ENCODE measurements at places on chromosomes 12 and 14. TPM values are rescaled to one million over a fixed set of nuclear protein-coding genes. Genes with fewer than 3 reads are reported as not detected.
A peak's percentile ranks its signal among the peaks of the same experiment; 100 is the strongest.

Gene LPAR5
- polyA plus RNA-seq: 2.4 TPM

Gene ADAM21
- 0.40 TPM for polyA plus RNA-seq

Gene BMAL2
- 1.2 TPM for polyA plus RNA-seq

Gene OTUB2
- polyA plus RNA-seq: 0.67 TPM

Gene SLC39A2
- not detected for polyA plus RNA-seq

Gene AHNAK2
- 31.8 TPM for polyA plus RNA-seq

DNA sequence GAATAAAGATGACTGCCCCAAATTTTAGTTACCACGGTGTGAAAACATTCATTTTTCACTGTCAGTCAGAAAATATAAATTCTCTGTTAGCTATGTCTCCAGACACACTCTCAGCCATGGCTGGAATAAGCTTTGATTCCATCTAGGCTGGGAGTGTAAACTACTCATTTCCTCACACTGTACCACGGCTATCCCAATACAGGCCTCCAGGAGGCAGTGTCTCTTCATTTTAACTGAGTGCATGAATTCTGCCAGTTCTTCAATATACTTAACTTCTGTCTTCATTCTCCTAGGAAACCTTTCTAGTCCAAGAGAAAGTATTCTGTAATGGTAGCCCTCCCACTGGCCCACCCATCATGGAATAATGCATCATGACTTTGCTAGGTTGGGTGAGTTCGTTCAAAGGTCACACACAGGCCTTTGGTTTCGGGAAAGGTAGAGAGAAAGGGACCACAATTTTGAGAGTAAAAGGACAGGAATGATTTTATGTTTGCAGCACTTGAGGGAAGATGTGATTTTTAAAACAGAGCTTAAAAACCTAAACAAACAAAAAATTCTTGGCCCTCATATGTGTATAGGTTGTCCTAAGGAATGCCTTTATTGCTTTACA is 381.1 kb downstream of the SEC23A start:
- DNase-seq: peak; percentile 37

DNA sequence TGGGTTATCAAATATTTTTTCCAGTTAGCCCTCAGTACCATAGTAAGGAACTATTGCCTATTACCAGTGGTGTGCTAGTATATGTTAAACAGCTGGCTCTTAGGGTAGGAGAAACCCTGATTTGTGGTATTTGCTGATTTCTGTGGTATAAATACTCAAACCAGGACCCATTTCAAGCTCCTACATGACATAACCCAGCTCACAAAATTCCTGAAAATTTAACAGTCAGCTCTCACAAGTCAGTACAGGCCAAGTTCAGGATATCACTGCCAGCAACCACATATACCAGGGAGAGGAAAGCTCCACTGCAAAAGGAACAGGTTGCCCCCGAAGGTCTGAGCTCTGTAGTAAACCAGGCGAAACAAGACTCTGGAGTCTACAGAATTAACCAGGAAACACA is 315.3 kb downstream of the NOVA1 start:
- no peak for DNase-seq

DNA sequence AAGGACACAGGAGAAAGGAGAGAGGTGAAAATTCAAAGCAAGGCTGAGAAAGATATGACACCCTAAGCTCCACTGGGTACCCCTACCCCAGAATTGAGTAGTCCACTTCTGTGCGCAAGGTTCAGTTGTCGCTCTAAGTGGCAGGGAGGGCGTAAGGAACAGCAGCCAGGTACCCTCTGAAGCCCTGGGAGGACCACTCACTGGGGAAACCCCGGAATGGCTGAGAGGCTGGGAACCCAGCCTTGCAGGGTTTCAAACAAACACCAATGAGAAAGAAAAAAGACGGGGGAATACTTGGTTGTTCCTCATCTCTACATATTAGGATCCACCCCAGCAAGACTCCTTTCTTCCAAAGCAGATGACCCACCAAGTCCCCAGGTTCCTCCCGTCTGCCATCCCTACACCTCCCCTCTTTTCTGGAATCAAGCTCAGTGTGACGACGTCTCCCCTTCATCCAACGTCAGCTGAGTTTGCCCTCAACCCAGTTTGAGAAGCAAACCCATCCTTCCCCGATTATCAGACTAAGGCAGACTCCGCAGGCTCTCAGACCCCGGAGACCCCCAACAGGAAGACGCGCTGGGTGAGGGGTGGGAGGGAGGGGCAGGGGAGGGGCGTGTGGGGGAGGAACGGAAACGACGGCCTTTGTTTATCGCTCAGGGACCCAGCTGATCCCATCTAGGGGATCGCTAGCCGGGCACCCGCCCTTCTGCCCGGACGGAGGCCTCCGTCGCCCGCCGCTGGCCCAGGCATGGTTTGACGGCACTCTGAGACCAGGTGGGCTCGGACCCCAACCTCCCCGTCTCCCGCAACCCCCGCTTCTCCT is 795 bp downstream of the LMBR1L start:
- DNase-seq: peak; percentile 42

DNA sequence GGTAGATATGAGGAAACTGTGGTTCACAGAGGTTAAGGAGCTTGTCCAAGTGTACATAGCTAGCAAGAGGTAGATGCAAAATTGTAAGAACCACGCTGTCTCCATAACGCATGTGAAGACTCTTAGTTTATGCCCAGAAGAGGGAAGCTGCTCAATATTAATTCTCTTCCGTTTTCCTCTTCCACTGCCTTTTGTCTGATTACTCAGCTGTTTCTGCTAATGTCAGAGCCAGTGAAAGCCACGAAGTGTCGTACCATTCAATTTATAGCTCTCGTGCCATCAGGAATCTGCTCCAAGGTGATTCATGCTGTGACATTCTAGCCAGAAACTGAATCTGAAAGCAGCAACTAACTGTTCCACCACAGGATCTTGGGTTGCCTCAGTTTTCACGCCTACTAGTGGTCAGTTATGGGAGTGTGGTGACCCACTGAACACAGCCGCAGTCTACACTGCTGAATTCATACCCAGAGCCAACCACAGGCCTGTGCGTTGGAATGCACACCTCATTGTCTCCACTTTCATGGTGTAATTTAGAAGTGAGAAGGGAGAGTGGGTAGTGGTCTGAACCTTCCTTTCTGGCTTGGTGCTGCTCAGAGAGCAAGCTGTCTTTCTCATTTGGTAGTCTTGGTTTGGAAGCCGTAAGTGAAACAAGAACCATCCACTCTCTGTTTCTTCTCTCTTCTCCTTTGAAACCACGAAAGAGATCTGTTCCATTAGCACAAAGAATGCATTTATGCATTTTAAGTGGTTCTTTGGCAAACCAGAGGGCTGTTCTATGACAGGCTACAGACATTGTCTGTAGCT is 74.2 kb upstream of the NAP1L1 start:
- peak; percentile 9 for DNase-seq

DNA sequence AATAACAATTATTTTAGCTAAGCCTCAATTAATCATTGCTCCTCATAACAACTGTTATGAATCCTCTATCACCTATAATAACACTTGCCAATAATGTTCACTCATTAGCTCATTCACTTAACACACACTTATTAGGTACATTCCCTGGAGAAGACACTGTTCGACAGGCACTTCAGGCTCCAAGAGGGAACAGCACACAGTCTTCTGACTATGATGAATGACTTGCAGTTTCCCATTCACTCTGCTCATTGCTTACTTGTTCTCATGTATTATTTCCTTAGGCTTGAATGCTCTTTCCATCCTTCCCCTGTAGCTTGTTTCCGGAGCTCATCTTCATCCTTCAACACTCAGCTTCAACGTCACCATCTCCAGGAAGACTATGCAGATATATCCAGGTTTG is 437.3 kb downstream of the TMEM132D start:
- no peak for DNase-seq

GRCh38 chr14:55458800-55459515 is 18.5 kb upstream of the TBPL2 start:
- no peak for DNase-seq

GRCh38 chr14:49303946-49304516 is 282.1 kb downstream of the RPS29 start:
- peak; percentile 28 for DNase-seq

GRCh38 chr12:3048540-3048939 is 28.6 kb upstream of the TSPAN9 start:
- DNase-seq: no peak

GRCh38 chr12:65121956-65122469 is 908 bp upstream of the WIF1 start:
- DNase-seq: no peak

GRCh38 chr12:125245581-125246557 is 180.6 kb downstream of the AACS start:
- no peak for DNase-seq

- DNase-seq: no peak
Observed at GRCh38 chr14:96629082-96629481, 126.9 kb downstream of the PAPOLA start.

DNA sequence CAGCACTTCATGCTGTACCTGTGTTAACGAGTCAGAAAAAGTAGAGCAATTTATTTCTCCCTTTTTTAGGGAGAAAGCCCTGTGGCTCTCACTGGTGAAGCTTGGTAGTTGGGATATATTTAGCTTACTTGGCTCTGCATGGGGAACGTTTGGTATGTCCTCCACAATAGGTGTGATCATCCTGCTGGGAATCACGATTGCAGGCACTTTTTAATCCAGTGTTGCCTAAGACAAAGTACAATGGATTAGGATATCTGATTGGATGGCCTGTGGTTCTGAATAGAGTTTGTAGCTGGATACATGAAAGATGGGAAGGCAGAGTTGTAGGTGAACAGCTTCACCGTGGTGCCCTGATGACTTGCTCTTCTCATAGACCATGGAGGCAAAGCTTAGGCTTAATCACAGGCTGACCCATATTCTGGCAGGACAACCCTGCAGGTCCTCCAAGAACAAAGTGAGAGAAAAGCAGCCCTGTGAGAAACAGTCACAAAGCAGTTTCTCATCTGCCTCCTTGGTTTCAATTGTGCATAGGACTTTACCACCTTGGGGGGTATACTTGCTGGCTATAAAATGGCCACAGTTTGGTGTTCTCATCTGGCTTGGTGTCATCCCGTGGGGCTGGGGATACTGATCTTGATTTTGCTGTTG is 7.5 kb downstream of the RESF1 start:
- no peak for DNase-seq

DNA sequence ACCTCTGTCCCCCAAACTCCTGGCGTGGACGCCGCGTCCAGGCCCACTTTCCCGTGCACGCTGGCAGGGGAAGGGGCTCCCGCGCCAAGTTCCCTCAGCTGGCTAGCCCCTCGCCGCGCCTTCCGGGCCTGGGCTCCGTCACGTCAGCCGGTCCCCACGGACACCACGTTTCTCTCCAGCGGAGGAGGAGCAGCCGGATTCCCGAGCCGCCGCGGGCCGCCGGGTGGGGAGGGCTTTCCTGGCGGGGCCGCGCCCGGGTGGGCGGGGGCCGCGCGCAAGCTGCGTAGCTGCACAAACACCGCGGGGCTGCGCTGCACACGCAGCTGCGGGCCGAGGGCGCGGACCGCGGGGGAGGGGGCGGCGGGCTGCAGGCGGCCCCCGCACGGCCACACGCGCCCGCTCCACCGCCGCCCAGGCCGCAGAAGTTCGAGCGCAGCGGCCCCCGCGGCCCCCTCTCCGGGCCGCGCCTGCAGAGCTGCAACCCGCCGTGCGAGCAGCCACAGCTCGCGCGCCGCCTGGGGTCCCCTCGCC is 45.1 kb upstream of the PNMA1 start:
- DNase-seq: peak; percentile 89

GRCh38 chr12:121911824-121912585 is 6.4 kb upstream of the CFAP251 start:
- no peak for DNase-seq

DNA sequence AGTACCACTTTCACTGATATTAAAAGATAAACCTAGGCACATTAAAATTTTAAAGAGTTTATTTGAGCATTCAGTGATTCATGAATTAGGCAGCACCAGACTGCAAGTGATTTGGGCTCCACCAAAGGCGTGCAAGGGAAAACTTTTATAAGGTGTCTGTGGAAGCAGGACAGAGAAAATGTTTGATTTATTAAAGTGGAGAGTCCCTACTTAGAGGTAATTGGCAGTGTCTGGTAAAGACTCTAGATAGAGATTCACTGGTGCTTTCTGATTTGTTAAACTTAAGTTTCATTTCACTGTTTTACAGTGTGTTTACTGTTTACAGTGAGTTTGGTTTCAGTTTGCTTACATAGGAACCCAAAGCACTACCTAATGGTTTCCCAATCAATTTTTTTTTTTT is 72.8 kb downstream of the ANKS1B start:
- no peak for DNase-seq

DNA sequence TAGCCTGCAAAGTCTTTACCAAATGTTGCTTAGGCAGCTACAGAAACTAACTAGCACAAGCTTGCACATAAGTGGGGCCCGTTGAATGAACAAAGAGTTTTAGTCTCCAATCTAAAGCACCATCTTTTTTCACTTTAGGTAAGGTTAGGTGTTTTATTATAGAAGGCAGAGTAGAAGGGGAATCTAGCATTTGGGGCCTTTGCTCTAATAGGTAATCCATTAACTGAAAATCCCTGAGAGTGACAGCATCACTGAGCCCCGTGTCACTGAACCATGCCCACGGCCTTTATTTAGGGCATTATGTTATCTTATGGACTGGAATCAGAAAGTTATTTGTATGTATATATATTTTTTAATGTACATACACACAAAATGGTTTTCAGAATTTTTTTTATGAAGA is 25.1 kb downstream of the CPNE8 start:
- no peak for DNase-seq

All from hindlimb muscle (tissue), 1 donor.